ENCODE measurements at places on chromosomes 4 and X.
A peak's percentile ranks its signal among the peaks of the same experiment; 100 is the strongest.

DNA sequence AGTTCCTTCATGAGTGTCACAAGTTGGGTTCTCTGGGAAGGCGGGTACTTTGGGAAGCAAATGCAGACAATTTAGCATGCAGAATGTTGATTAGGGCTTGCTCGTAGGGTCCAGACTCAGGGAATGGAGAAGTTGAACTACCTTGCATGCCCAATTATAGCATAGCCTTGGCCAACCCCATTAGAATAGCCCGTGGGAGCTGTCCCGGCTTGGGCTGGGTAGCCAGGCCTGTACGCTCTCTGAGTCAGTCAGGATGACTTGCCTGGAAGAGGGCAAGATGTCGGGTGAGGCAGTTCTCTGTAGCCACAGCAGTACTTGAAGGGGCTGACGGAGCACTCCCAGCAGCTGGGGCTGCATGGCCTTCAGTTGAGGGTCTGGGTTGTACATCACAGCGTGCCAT is 19.5 kb downstream of the KIAA0232 start:
- no peak for DNase-seq

- DNase-seq, result peak; percentile 9
Observed at GRCh38 chr4:100935090-100935489, 412.2 kb downstream of the PPP3CA start.

- DNase-seq, result no peak
Observed at GRCh38 chr4:112895811-112896608, 153.4 kb upstream of the ANK2 start.

DNA sequence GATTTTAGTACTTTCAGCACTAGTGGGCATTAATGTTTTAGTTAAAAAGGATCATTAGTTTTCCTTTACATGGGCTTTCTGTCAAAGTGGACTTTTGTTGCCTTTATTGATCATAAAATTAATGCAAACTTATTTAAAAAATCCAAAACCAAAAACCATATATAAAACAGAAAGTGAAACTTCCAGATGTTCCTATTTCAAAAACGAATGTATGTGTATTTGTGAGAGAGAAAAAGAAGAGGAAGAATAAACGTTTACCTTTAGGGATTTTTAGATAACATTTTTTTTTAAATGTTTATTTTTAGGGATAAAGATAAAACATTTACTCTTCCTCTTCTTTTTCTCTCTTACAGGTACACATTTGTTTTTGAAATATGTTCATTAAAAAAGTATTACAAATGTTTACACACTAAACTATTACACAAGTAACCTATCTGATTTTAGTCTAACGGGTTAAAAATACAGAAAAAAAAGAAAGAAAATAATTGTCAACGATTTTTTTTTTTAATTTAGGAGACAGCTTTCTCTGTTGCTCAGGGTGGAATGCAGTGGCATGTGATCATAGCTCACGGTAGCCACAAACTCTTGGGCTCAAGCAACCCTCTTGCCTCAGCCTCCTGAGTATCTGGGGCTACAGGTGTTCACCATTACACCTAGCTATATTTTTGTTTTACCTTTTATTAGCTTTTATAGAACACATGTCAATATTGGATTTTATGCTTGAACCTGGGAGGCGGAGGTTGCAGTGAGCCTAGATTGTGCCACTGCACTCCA is 16.8 kb upstream of the COX18 start:
- DNase-seq, result no peak

- DNase-seq, result no peak
Observed at GRCh38 chrX:39508300-39508692, 589.5 kb downstream of the BCOR start.

DNA sequence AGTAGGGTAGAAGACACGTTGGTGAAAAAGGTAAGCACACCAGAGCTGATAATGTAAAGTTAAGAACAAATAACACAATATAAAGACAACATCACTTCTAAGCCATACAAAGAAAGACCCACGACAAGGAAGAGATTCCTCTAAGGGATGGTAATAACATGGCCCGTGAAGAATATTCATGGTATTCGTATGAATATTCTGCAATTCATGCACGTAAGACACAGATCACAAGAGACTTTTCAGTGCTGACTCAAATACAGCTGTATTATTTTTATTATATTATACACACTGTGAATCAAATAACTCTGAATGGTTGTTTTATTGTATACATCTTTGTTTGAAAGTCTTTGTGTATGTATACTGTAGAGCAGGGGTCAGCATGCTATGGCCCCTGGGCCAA is 29.5 kb upstream of the ZCCHC13 start:
- DNase-seq, result no peak

DNA sequence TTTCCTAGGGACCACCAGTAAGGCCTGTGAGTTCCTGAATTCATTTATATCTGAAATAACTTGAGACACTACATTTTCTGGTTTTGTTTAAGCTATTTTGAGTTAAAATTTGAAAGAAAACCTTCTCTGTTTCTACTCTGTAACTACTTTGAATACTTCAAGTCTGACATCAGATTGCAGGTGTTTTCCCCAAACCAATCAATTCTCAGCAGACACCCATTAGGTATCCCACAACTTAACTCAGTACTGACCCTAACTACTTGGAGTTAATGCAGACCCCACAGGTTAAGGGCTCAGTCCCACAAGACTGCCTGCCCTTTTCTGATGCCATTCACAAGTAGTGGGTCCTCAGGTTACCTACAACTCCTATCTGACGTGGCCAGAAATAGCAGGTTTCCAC is 1100.0 kb upstream of the SLIT2 start:
- DNase-seq, result no peak

- DNase-seq, result no peak
Observed at GRCh38 chr4:52369649-52370048, 289.5 kb downstream of the USP46 start.

- no peak for DNase-seq
Observed at GRCh38 chr4:26590639-26591038, 6.8 kb downstream of the TBC1D19 start.

- DNase-seq, result no peak
Observed at GRCh38 chr4:141432000-141432712, 204.2 kb upstream of the IL15 start.

DNA sequence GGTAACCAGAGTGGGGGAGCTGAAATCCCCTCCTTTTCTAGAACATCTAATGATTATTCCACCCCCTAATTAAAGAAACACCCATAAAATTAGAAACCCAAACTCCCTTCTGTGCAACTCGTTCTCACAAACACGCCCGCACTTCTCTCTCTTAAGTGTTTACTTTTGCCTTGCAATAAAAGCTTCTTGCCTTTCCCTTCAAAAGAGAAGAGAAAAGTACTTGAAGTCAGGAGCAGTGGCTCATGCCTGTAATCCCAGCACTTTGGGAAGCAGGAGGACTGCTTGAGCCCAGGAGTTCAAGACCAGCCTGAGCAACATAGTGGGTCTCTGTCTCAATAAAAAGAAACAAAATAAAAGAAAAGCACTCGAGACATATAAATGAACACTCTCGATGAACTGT is 3.6 kb upstream of the GPR173 start:
- no peak for DNase-seq

DNA sequence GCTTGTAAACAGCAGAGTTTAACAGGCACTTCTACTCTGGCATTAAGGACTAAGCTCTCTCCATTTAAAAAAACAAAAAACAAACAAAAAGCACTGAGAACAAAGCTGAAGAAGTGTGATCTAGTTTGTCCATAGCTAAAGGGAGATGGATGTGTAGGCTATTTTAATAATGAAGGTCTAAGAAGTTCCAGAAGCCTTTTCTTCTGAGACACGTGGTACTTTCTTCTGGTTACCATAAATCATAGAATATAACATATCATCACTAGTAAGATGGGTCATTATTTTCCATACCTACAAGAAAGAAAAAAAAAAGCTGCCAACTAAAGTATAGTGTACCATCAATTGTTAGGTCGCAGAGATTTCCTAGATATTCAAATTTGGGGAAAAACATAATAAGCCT is 722 bp upstream of the NBDY start:
- no peak for DNase-seq

DNA sequence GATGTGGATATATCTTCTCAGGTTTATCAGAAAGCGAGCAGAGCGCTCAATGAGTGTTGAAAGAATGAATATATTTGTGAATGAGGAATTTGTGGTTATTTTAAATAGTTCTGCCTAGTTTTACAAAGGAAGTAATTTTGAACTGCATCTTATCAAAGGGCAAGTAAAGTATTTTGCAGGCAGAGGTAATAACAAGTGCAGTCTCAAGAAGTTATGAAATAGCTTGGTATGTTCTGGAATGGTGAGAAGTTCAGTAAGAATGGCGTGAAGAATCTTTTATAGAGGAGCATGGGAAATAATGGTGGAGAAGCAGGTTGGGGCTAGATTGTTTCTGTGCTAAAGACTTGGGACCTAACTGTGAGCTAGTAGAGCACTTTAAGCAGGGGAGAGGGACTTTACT is 10.9 kb downstream of the TMA16 start:
- DNase-seq, result no peak

- DNase-seq, result no peak
Observed at GRCh38 chr4:155679343-155679742, 12.7 kb downstream of the GUCY1A1 start.

- DNase-seq, result no peak
Observed at GRCh38 chrX:39930786-39931528, 166.8 kb downstream of the BCOR start.

Measured in urothelium cell line (cell line).